Activated naive CD8-positive, alpha-beta T cell treated with anti-CD3 and anti-CD28 coated beads, Interleukin-2, amount 10 ng/mL, durations not matched to agents 7 days and 5 days (primary cell): ENCODE measurements at places on chromosomes 2 and 18. TPM values are rescaled to one million over a fixed set of nuclear protein-coding genes. Genes with fewer than 3 reads are reported as not detected.

The COL4A3 gene
- total RNA-seq, result not detected

The GCG gene
- total RNA-seq, result not detected

The IL36RN gene
- not detected for total RNA-seq

The SKOR2 gene
- not detected for total RNA-seq

The CCDC68 gene
- total RNA-seq, result not detected

The LTBP1 gene
- 0.19 TPM for total RNA-seq

- H3K4me3 ChIP-seq, result no peak overlapping the region
These were observed 334.5 kb downstream of the SMAD2 start for GRCh38 chr18:47595831-47596501.

DNA sequence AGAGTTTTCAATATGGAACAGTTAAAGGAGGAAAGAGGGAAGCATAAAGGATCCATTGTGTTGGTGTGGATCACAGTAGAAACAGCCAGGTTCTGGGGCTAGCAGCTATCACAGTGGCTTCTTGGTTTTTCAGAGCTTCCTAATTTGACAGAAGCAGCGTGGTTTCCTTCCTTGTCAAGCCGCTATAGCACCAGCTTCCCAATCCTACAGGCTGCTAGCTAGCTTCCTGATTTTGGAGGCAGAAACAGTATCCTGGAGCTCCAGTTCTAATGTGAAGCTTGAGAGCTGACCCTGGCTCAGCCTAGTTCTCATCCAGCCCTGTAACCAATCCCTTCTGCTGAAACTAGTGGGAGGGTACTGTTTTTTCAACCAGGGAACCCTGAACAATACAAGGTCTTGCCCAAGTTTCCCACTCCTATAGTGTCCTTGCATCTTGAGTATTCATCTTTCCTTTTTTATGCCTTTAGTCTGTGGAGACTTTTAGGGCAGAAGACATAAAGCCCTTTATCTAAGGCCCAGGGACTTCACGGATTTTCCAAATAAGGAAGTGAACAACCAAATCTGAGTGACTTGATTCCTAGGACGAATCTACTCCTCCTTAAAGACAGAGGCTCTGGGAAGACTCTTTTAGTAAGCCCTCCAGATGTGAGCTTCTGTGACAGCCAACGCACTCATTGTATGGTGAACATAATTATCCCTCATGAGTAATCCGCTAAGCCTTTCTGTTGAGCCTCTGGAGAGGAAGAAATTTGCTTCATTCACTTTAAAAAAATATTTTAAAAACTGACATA, 33.8 kb downstream of the CCDC93 start:
- H3K27me3 ChIP-seq, result no peaks in the 10 kb centered on the region
- DNase-seq, result no peak
- no peak overlapping the region for H3K4me3 ChIP-seq
- no peaks in the 10 kb centered on the region for H3K4me1 ChIP-seq
- H3K36me3 ChIP-seq, result peaks cover 21% of the 10 kb centered on the region
- H3K27ac ChIP-seq, result no peak overlapping the region

DNA sequence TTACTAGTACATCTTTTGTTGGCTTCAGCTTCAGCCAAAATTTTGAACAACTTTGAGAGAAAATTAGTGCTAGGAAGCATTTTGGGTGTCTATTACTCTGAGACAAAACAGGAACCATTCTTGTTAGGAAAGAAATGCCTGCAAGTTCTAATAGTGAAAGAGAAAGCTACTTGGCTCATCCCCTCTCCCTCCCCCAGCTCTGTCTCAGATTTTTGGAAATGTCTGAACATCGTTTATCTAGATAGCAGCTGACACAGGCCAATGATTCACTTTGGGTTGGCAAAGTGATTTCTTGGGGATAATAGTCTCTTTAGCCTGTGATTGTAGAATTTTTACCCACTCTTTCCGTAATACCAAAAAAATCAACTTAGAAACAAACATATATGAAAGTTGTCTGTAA, 42.3 kb upstream of the PTPRM start:
- DNase-seq, result no peak
- no peaks in the 10 kb centered on the region for H3K4me1 ChIP-seq
- no peak overlapping the region for H3K27ac ChIP-seq
- H3K4me3 ChIP-seq, result no peak overlapping the region
- no peaks in the 10 kb centered on the region for H3K36me3 ChIP-seq
- no peaks in the 10 kb centered on the region for H3K27me3 ChIP-seq

DNA sequence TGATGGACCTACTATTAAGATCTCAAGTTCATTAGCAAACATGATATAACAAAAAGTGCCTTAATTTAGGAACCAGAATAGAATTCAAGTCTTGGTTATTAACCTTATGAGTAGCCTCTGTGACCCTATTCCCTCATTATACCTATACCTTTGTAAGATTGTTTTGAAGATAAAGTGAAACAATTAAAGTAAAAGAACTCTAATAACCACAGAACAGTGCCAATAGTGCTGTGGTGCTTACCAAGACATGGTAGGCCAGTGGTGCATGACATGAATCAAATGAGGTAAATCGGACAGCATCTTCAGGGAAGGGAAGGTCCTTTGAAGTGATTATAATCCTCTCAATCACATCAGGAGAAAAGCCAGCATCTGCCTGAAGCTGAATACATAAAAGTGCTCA, 36.4 kb downstream of the METTL4 start:
- no peak overlapping the region for H3K4me3 ChIP-seq
- H3K27ac ChIP-seq, result no peak overlapping the region
- H3K4me1 ChIP-seq, result no peaks in the 10 kb centered on the region
